Activated CD8-positive, alpha-beta T cell treated with anti-CD3 and anti-CD28 coated beads for 36 hours (primary cell): ENCODE measurements at places on chromosomes 2 and 18.

GRCh38 chr2:27888790-27889189 is 1.4 kb downstream of the RBKS start:
- no peak for DNase-seq

- no peak for DNase-seq
Observed at GRCh38 chr2:26679867-26680266, 12.7 kb upstream of the KCNK3 start.

- DNase-seq: peak; percentile 66
Observed at GRCh38 chr2:168211664-168212163, 35.7 kb downstream of the STK39 start.

- no peak for DNase-seq
Observed at GRCh38 chr18:60446821-60447220, 74.2 kb upstream of the MC4R start.

- no peak for DNase-seq
Observed at GRCh38 chr18:6650747-6651146, 78.8 kb upstream of the ARHGAP28 start.

DNA sequence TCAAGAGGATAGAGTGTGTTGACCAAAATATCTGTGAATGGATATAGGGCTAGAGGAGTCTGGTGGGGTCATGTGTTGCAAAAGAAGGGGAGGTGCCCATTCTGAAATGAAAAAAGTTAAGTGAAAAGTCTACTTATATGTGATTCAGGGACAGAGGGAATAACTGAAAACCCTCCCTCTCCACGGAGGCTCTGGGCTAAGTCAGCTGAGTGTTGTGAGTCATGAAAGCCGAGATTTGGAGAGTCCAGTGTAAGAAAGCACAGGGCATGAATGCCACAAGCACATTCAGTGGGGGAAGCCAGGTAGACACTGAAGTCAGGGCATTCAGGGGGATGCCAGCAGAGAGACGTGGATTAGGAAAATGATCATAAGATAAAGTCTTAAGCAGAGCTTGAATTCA is 871.9 kb downstream of the TSN start:
- no peak for DNase-seq

GRCh38 chr18:51132256-51132935 is 65.1 kb downstream of the MEX3C start:
- no peak for DNase-seq

DNA sequence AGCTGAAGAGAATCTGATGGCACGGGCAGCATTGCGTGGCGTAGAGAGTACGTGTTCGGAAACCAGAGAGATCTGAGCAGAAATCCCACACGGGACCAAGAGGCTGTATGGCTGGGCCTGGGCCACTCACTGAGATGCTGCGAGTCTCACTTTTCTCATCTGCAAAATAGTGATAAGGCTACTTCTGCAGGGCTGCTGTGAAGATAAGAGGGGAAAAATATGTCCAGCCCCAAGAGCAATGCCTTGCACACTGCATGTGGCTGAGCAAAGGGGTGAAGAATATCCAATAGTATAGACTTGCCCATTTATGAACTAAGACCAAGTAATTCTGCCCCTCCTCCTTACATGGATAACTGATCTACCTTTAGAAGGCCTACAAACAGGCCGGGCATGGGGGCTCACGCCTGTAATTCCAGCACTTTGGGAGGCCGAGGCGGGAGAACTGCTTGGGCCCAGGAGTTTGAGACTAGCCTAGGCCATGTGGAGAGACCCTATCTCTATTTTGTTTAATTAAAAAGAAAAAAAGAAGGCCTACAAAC is 3.1 kb downstream of the FECH start:
- no peak for DNase-seq

GRCh38 chr2:229927817-229928321 is 5.6 kb downstream of the FBXO36 start:
- DNase-seq: no peak

GRCh38 chr2:8214036-8214615 is 467.7 kb upstream of the ID2 start:
- DNase-seq: no peak
